Breast epithelium (tissue), 4 donors: ENCODE measurements at places on chromosomes 4 and X. TPM values are rescaled to one million over a fixed set of nuclear protein-coding genes. Genes with fewer than 3 reads are reported as not detected.

DNA sequence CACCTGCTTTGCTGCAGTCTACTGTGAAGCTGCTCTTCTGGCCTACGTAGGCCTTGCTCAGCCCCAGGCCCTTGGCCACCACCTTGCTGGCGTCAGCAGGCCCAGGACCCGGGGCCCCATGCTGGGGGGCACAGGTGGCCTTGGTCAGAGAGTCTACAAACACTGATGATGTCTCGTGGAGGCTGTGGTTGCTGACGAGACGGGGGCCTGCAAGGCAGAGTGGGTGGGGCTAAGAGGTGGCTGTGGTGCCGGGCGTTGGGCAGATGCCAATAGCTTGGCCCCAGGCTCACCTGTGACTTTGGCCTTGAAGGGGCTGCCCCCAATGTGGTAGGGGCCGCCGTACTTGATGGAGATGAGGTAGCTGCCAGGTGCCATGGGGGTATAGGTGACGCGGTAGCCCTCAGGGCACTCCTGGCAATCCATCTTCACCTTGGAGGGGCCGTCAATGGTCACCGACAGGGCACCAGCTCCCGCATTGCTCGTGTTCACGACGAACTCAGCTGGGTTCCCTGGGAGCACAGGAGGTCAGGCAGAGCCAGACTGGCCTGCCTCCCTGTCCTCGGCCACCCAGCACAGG is 25.0 kb downstream of the FLNA start:
- no peaks in the 10 kb centered on the region for H3K4me1 ChIP-seq
- H3K36me3 ChIP-seq = no peaks in the 10 kb centered on the region
- no peak overlapping the region for H3K27ac ChIP-seq

- no peaks in the 10 kb centered on the region for H3K4me1 ChIP-seq
- H3K36me3 ChIP-seq = no peaks in the 10 kb centered on the region
- no peaks in the 10 kb centered on the region for H3K27me3 ChIP-seq
- no peak overlapping the region for H3K27ac ChIP-seq
- no peak for DNase-seq
Observed at GRCh38 chr4:45353161-45353560, 626.8 kb upstream of the GNPDA2 start.

GRCh38 chrX:136051611-136052010 is 66.4 kb downstream of the SLC9A6 start:
- no peak overlapping the region for H3K4me3 ChIP-seq
- DNase-seq = no peak
- H3K27ac ChIP-seq = no peak overlapping the region
- H3K4me1 ChIP-seq = no peaks in the 10 kb centered on the region

DNA sequence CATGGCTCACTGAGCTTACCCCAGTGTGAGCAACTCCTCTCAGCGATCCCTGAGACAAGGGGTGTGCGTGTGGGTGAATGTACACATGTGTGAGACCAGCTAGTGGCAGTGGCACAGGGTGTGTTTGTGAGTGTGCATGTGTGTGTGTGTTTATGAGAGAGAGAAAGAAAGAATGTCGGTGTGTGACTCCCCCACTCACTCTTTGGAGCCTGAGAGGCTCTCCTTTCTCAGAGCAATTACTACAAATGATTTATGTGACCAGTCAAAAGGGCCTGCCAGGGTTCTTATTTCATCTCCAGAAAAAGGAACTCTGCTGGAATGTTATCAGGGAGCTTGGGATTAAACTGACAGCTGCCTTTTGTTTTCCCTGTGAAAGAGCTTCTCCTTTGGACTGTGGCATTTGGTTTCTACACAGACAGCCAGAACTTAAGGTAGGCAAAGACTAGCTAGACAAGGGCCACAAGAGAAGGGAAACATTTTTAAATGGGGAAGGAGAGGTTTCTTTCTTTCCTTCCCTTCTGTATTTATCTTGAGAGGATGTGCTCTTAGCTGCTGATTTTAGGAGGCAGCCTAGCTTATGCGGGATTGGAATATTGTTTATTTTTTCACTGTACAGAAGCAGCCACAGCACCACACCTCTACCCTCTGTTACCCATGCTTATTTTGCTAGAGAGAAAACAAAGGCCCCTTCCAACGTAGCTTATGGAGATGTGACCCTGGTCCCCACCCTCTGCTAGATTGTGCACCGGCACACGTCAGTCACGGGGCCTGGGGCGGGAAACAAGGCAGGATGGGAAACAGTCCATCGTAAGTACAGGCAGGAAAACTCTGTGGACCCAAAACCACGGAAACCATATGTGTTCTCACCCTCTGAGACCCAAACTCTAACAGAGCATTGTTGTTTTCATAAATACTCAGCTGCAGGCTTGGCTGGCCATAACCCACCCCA is 143.5 kb downstream of the MGST2 start:
- no peaks in the 10 kb centered on the region for H3K27me3 ChIP-seq
- H3K4me1 ChIP-seq = no peaks in the 10 kb centered on the region
- no peak overlapping the region for H3K4me3 ChIP-seq
- no peaks in the 10 kb centered on the region for H3K36me3 ChIP-seq

DNA sequence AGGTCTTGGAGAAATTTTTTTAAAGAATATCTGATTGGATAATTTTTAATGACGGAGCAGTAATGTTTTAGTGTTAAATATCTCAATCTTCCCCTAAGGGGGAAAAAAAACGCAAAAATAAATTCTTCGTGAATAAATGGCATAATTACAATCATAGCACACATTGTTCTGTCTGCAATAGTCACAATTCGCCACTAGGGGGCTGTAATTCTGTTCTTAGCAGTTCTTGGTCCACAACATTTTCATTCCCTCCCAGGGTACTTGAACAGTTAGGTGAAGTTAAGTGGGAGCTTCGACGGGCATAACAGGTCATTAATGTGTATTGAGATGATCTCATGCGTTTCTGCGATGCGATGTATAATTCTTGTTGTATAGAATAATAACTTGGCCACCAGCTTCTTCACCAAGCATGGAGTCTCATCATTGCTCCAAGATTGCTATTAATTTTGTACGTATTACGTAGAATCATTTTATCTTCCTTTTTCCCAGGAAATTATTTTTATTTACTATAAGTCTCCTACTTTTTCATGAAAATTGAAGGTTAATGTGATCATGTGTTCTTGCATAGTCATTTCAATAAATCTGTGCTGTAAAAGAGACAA is 27.2 kb downstream of the HTR2C start:
- no peak overlapping the region for H3K4me3 ChIP-seq
- DNase-seq = no peak
- H3K4me1 ChIP-seq = no peaks in the 10 kb centered on the region
- no peak overlapping the region for H3K27ac ChIP-seq
- no peaks in the 10 kb centered on the region for H3K36me3 ChIP-seq

GRCh38 chr4:9999956-10000561 is 21.2 kb downstream of the SLC2A9 start:
- H3K27me3 ChIP-seq = no peaks in the 10 kb centered on the region
- H3K36me3 ChIP-seq = no peaks in the 10 kb centered on the region
- DNase-seq = no peak
- H3K27ac ChIP-seq = no peak overlapping the region

DNA sequence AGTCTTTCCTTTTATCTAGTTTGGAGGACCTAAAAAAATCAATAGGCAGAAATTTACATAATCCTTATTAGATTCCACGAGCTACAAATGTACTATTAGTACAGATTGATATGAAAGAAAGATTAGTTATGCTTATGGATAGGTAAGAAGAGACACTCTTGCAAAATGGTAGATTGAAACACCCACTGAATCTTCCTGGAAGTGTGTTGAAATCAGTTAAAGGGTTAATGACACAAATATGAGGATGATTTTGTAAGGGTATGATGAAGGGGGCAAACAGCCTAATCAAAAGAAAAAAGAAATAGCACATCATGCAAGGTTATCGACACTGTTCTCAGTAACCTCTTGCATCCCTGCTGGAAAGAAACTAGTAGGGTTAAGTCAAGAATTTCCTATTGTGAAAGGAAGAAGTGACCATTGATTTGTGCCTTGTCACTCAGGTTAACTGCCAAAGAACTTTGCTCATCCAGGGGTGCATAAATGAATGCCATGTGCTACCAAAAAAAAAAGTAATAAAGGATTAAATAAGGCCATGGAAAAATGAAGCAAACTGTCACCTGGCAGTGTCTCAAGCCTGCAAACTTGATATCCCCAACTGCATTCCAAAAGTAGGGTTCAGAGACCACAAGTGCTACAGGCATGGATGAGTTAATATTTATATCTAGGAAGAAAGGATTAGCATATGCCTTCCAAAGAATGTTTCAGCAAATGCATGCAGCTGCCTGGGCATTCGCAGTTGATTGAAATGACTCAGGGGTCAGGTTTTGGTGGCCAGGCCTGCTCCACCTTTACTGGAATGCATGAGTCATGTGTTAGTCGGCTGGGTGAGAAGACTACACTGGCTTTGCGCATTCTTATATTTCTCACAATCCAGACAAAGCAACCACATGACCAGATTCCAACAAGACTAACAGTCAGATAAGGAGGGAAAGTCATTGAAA is 78.3 kb upstream of the ATXN3L start:
- peak overlapping the region; percentile 10 for H3K27ac ChIP-seq
- no peak overlapping the region for H3K4me3 ChIP-seq
- H3K27me3 ChIP-seq = no peaks in the 10 kb centered on the region
- DNase-seq = peak; percentile 19
- no peaks in the 10 kb centered on the region for H3K4me1 ChIP-seq

DNA sequence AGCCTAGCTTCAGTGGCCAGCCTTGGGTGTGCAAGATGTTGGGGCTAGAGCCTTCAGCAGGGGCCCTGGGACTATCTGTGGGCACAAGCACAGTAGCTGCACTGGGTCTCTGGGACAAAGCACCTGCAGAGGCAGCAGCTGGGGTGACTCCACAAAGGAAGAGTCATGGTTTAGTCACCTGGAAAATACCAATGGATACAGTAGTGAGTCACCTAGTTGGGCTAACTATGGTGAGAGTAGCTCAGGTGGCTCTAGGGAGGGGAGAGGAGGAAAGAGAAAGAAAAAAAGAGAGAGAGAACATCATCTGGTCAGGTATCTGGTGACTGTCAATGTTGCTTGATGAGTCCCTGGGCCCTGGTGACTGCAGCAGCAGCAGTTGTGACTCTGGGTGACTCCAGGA is 72.9 kb upstream of the SPIN4 start:
- DNase-seq = no peak
- H3K27me3 ChIP-seq = peaks cover 19% of the 10 kb centered on the region
- H3K27ac ChIP-seq = no peak overlapping the region
- no peaks in the 10 kb centered on the region for H3K4me1 ChIP-seq
- no peak overlapping the region for H3K4me3 ChIP-seq

DNA sequence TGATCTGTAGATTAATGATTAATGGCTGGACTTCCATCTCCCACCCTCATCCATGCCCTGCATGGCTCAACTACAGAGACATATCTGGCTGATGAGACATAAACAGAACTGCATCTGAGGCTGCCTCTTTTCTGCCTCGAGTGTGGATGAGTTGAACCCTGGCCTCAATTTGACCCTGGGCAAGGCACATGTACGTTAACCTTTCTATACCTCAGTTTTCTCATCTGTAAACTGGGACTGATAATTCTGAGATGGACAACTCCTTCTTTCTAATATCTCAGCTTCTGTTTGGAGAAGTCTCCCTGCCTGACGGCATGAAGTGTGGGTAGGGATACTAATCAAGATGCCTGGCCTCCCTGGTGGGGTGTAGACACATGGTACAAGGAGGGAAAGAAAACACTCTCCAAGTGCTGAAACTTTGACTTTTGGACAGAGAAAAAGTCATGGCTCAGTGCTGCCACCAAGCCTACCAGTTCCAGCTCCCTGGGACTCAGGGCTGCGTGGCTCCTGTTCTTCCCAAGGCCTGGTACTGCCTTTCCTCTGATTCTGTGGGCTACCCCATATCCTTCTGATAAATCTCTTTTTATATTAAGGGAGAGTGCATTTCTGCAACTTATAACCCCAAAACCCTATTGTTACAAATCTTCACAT is 64.4 kb downstream of the HAUS3 start:
- no peaks in the 10 kb centered on the region for H3K27me3 ChIP-seq
- no peak overlapping the region for H3K27ac ChIP-seq
- H3K4me1 ChIP-seq = no peaks in the 10 kb centered on the region
- no peak overlapping the region for H3K4me3 ChIP-seq

DNA sequence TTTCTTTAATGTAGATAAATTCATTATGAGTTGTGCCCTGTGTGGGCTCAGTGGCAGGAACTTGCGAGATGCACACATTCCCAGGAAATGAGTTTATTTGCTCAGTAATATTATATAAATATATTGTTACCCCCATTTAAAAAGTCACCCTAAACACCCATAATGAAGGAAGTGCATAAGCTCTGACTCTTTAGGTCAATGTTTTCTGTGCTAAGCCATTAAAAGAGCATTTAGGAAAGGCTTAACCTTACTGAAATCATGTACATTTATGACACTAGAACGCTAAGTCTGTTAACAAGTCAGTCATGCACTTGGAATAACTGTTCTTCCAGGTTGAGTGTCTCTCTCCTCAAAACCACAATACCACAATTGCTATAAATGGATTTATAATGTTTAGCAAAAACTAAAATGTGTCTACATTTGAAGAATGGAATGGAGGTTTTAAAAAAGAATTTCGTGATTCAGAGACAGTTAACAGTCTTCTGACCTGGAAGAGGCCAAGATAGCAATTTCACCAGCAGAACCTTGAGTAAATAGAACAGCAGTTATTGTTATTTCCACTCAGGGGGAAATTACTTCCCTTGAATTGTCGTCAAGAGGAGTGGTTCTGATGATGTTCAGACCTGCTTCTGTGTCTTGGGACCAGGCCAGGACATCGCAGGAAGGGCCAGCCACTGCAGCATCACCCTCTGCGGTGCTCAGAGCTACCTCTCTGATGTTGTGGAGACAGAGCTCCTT is 91.1 kb upstream of the VEGFC start:
- H3K27me3 ChIP-seq = no peaks in the 10 kb centered on the region
- H3K36me3 ChIP-seq = no peaks in the 10 kb centered on the region
- H3K4me1 ChIP-seq = no peaks in the 10 kb centered on the region
- no peak overlapping the region for H3K27ac ChIP-seq
- DNase-seq = no peak

DNA sequence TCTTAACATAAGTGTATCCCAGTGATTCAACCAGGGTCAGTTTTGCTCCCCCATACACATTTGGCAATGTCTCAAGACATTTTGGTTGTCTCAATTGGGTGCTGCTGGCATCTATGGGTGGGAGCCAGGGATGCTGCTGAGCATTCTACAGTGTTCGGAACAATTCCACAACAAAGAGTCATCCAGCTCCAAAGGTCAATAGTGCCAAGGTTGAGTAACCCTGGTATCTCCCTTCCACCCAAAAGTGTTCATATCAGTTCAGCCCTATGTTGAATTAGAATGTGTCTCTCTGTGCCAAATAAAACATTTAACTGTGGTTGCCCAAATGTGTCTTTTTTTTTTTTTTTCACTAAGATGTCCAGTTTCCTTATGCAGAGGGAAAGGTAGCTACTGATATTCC is 129.4 kb upstream of the RAI2 start:
- no peak overlapping the region for H3K4me3 ChIP-seq

Gene FGG
- total RNA-seq = 3.3 TPM

Gene CCDC120
- total RNA-seq = 4.3 TPM

Gene PRRG3
- total RNA-seq = 2.3 TPM

Gene C4orf51
- total RNA-seq = not detected

Gene ATXN3L
- total RNA-seq = not detected

Gene CYBB
- 13.1 TPM for total RNA-seq

Gene POLN
- total RNA-seq = 4.7 TPM

Gene ARHGAP4
- total RNA-seq = 19.8 TPM

Gene TSPAN6
- total RNA-seq = 49.5 TPM
